ENCODE measurements at places on chromosomes 7 and 10. TPM values are rescaled to one million over a fixed set of nuclear protein-coding genes. Genes with fewer than 3 reads are reported as not detected.

DNA sequence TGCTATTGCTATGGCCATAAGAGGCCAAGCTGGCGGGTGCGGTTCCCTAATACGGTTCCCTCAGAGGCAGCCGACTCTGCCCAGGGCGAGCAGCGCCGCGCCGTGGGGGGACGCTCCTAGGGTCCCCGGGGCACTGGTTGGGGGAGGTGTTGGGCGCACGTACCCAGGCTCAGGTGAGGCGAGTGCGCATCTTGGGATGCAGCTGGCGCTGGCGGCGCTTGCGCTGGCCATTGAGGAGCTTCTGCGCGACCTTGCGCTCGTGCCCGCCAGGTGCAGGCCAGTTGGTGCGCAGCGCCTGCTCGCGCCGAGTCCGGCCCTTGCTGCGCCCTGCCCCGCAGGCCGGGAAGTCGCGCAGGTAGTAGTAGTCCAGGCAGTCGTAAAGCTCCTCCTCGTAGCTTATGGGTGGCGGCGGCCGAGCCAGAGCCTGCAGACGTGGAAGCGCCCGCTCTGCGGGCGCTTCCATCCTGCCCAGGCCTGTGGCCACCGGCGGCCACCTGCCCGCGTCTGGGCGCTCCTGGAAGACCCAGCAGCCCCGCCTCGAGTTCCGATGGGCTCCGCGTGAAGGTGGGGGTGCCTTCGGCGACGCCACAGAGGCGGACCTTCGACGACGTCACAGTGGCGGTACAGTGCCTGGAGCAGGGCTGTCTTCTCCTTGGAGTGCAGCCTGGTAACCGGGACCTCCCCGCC is at the start of gene NUPR2:
NUPR2 (minus strand) TSS at position 566 of the 687 bp plus-strand sequence; CDS start at position 463, 103 bp downstream.
- no peak for DNase-seq

- DNase-seq: peak; percentile 18
These were observed 8.0 kb downstream of the ELFN1 start for GRCh38 chr7:1678081-1678543.

DNA sequence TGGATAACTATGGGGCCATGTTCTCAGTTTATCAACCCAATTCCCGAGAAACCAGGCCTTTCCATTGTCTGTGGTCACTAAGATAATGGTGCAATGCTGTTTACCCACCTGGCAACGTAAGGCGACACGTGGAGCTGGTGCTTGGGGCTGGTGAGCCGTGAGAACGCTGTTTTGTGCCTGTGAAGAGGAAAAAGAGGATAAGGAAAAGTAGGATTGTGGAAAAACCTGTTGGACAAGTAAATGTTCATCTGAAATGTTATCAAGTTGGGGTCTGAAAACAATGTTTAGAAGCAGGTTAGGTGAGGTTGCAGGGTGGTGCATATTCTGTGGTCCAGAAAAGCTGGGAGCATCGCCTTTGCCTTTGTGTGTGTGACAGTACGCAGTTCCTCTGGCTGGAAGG is 88.5 kb downstream of the PPP1R17 start:
- no peak for DNase-seq

The LEP gene
- total RNA-seq: 0.45 TPM

DNA sequence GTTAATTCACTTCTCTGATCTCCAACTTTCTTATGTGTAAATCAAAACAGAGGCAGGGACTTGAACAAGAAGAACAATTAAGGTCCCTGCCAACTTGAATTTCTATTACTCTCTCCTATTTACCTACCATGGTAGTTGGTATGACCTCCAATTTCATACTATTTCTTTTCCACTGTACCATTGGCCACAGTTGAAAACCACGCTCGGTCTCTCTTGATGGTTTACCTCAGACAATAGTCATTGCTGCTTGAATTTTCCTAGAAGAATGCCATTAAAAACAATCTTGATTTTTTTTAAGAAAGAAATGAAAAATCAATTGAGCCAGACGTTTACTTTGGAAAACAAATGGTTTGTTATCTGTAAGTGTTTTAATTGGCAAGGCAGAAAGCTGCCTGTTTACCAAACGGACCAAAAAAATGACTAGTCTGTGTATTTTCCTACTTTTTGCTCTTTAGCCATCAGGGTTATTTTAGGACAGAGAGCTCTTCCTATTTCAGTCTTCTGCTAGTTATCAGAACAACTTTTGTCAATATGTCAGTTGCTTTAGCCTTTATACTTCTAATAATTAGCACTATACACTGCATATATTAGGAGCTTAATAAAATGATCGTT is 157.5 kb upstream of the PLXDC2 start:
- DNase-seq: no peak

- no peak for DNase-seq
These were observed 39.5 kb downstream of the LBX1 start for GRCh38 chr10:101189461-101190401.

DNA sequence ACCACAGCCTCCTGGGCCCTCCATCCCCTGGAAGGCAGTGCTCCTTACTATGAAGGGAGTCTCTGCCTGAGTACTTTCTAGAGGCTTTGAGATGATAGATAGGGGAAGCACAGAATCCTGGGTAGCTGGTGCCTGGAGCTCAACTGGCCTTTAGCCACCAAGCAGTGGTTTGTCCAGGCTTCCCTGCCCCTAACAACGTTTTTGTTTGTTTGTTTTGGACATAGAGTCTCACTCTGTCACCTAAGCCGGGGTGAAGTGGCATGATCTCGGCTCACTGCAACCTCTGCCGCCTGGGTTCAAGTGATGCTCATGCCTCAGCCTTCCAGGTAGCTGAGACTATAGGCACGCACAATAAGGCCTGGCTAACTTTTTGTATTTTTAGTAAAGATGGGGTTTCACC is 289.4 kb downstream of the PLXNA4 start:
- DNase-seq: no peak

DNA sequence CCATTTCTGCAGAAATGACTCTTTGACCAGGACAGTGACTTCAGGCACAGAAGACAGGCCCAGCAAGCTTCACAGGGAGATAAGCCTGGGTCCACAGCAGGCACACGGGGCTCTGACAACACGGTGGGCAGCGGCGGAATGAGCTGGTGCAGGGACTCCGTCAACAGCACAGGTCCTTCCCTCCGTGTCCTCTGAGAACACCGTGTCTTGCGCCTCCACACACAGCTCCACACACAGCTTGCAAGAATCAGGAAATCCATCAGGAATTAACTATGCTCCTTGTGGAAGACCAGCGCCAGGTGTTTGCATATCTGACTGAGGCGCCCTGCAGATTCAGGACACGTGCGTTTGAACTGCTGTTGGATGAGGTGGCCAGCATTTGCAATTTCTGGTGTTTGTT is 39.6 kb downstream of the TCERG1L start:
- no peak for DNase-seq

DNA sequence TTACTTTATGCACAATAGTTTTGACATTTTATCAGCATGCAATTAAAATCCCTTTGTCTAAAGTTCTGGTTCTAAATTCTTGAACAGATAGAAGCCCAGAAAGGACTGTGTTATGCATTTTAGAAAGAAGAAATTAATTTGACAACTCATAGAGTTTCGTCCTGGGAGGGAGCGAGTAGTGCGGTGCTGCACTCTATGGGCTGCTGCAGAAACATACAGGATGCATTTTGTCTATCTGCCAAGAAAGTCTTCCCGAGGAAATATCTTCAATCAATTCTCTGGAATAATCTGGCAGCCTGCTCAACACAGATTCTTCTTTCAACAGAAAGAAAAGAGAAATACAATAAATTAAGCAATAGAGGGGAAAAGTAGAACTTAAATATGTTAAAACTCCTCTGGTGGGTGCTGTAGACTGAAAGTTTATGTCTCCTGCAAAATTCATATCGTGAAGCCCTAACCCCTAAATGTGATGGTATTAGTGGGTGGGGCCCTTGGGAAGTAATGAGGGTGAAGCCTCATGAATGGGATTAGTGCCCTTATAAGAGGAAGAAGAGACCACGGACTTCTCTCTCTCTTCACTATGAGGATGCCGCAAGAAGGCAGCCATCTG is 39.0 kb upstream of the IFRD1 start:
- DNase-seq: no peak

- no peak for DNase-seq
These were observed 53.1 kb upstream of the COBL start for GRCh38 chr7:51369746-51370145.
